ENCODE measurements at places on chromosomes 7 and 10.
A peak's percentile ranks its signal among the peaks of the same experiment; 100 is the strongest.

- peak; percentile 39 for DNase-seq
Observed at GRCh38 chr10:115969591-115969990, 303.4 kb downstream of the GFRA1 start.

- no peak for DNase-seq
Observed at GRCh38 chr7:55075464-55076021, 56.7 kb downstream of the EGFR start.

DNA sequence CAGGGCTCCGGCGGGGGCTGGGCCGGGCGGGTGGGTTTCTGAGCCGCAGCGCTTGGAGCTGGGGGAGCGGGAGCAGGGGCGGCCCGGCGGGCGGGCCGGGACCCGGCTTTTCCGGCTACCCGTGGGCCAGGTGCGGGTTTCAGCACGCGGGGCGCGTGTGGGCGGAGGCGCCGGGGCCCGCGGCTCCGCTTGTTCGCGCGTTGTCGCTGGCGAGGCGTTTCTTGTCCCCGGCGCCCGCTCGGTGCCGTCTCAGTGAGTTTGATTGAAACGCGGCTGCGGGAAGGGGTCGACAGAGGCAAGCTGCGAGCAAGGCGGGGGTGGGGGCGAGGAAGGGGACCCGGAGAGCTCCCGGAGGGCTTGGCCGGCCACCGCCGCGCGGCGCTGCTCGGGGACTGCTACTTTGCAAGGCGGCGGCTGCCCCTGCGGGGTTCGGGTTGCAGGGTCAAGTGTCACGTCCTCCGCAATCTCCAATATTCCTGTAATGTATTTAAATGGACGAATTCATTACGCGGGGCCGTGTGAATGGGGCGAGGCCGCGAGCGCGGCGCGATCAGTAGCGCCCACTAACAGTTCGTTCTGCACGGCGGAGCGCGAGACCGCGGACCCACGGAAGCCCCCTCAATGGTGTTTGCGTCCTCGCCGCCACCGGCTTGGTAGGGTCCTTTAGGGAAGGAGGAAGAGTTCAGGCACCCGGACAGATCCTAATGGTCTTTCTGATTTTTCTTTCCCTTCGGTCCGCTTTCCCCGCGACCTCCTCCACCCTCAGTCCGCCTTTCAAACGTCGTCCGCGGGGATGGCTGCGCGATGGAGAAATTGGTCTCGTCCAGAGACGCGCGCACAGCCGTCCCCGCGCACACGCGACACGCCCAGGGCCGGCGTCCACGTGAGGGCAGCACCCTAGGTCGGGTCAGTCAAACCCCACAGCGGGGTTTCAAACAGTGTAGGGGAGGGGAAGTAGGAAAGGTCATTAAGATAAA is 76.9 kb downstream of the INSIG1 start:
- no peak for DNase-seq

GRCh38 chr10:120458432-120458831 is 1.4 kb downstream of the PLPP4 start:
- DNase-seq, result no peak

- no peak for DNase-seq
Observed at GRCh38 chr10:73937333-73938043, 26.6 kb downstream of the PLAU start.

GRCh38 chr10:75672842-75673241 is 241.4 kb downstream of the LRMDA start:
- no peak for DNase-seq

- peak; percentile 50 for DNase-seq
Observed at GRCh38 chr10:101241840-101242707, 12.8 kb upstream of the LBX1 start.

- no peak for DNase-seq
Observed at GRCh38 chr10:35778306-35778705, 136.2 kb upstream of the FZD8 start.

DNA sequence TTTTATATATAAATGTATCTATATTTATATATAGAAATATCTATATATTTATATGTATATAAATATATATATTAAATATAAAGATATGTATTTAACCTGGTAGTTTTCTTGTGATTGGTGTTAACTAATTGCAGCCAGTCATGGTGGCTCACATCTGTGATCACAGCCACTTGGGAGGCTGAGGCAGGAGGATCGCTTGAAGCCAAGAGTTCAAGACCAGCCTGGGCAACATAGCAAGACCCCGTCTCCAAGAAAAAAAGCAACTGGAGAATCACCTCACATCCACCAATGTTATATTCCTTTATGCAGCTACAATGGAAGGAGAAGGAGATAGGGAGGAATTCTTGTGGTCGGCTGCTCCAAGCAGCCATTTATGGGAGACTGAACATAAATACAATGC is 224.9 kb downstream of the BAMBI start:
- no peak for DNase-seq

DNA sequence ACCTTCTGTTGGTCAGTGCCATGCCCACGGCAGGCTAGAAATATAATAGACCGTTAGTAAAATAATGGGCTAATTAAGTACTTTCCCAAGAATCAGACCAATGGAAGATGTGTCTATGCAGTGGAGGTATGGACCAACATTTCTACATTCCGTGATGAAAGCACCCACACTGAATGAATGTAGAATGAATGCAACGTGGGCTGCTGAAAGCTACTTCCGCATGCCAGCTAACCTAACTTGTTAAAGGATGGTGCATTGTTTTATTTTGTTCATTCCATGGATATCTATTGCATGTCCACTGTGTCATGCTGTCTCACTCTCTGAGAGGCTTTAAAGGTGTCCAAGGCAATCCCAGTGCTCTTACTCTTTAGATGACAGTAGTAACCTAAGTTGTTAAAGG is 112.9 kb upstream of the CAV2 start:
- DNase-seq, result no peak

- DNase-seq, result peak; percentile 80
Observed at GRCh38 chr10:79176052-79176501, 107.3 kb downstream of the ZMIZ1 start.

GRCh38 chr7:47354071-47354470 is 227.8 kb downstream of the TNS3 start:
- no peak for DNase-seq

GRCh38 chr7:40804477-40805215 is 669.8 kb downstream of the SUGCT start:
- peak; percentile 39 for DNase-seq

- DNase-seq, result no peak
Observed at GRCh38 chr7:155998766-155999630, 186.7 kb upstream of the SHH start.

- peak; percentile 94 for DNase-seq
Observed at GRCh38 chr7:133053321-133053891, 28.5 kb downstream of the CHCHD3 start.

- no peak for DNase-seq
Observed at GRCh38 chr7:8338206-8338605, 76.2 kb upstream of the ICA1 start.

GRCh38 chr10:50855015-50855414 is 30.4 kb downstream of the A1CF start:
- no peak for DNase-seq

- peak; percentile 7 for DNase-seq
Observed at GRCh38 chr10:55400075-55400849, 599.2 kb upstream of the PCDH15 start.

- DNase-seq, result no peak
Observed at GRCh38 chr7:69553190-69553589, 45.1 kb upstream of the AUTS2 start.

- no peak for DNase-seq
Observed at GRCh38 chr7:127766831-127767459, 115.0 kb downstream of the SND1 start.

DNA sequence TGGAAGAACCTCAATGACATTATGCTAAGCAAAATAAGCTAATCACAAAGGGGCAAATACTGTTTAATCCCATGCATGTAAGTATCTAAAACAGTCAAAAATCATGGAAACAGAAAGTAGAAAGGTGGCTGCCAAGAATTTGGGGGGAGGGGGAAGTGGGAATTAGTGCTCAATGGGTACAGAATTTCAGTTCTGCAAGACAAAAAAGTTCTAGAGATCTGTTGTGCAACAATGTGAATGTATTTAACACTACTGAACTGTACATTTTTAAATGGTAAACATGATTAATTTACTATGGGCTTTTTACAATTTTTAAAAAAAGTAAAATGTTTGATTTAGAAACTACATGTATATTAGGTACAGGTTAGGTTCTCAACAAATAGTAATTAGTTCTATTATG is 11.9 kb downstream of the EZH2 start:
- no peak for DNase-seq

- no peak for DNase-seq
Observed at GRCh38 chr7:47104206-47104549, 477.7 kb downstream of the TNS3 start.

GRCh38 chr7:65454469-65454868 is 80.8 kb downstream of the ZNF92 start:
- DNase-seq, result no peak

DNA sequence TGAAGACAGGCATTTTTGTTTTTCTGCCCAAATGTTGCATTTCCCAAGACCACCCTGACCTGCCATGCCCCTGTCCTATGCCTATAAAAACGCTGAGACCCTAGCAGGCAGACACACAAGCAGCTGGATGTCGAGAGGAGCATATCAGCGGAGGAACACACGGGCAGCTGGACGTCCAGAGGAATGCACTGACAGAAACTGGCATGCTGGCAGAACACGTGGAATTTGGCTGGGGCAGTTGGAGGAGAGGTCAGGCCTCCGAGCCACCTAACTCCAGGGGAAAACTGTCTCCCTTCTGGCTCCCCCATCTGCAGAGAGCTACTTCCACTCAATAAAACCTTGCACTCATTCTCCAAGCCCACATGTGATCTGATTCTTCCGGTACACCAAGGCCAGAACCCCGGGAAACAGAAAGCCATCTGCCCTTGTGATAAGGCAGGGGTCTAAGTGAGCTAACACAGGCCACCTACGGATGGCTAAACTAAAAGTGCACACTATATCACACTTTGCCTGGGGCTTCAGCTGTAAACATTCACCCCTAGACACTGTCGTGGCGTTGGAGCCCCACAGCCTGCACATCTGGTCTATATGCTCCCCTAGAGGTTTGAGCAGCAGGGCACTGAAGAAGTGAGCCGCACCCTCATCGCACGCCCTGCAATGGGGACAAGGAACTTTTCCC is 10.0 kb upstream of the CDHR3 start:
- DNase-seq, result no peak

- no peak for DNase-seq
Observed at GRCh38 chr7:159231017-159231416, 86.3 kb upstream of the VIPR2 start.

DNA sequence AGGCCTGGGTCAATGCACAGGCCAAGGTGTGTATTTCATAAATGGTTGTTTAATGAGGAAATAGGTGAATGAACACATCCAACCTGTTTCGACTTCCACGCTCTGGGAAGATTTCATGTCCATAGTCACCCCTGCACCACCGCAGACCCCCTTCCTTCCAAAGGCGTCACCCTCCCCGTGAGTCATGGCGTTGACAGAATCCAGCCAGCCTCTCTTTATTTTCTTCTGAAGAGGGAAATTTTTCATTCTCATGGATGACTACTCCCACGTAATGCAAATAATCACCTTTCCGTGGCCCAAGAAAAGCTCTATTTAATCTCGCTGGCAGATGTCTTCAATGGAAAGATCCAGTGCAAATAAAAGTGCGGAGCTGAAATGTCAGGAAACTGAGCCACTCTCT is 75.3 kb upstream of the FOXK1 start:
- no peak for DNase-seq

DNA sequence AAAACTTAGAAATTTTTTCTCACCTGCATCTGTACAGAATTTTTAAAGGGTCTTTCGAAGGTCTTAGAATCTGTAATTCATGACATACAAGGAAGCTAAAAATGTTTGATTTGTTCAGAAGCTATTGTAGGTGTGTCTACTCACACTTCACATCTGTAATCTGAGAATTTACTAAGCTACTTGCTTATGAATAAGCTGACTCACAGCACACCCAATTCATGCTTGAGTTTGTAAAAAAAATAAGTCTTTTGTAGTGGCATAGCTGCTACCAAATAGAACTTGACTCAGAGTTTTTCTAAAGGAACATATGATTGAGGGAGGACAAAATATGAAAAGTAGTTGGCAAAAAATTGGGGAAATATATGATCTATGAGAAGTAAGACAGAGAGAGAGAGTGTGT is 12.7 kb upstream of the AGR2 start:
- peak; percentile 26 for DNase-seq

DNA sequence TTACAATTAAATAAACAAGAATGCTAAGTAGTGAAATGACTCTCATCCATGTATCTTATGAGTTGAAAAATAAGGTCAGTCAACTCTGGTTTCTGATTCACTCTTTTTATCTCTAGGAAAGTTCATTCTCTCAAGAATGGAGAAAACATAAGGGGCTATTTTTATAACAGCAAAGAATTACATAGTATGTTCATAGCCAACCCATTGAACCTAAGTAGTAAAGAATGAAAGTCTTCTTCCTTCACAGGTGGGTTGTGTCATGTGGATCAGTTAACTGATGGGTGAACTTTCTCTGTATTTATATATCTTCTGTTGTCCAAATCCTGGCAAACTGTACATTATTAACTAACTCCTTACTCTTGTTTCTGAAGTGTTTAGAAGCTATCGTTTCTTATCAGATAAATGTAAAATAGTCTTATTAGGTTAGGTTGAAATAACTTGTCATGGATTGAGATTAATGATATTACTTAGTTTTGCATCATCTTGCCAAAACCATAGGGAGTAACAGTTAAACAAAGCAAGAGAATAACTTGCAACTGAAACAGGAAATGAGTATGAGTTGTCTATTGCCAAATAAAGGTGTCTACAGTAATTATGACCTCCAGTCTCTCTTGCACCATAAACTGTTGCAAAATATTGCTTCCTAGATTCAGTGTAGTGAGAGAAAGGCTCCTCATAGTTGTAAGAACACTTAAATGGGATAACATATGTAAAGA is 86.8 kb downstream of the ANKRD7 start:
- no peak for DNase-seq

DNA sequence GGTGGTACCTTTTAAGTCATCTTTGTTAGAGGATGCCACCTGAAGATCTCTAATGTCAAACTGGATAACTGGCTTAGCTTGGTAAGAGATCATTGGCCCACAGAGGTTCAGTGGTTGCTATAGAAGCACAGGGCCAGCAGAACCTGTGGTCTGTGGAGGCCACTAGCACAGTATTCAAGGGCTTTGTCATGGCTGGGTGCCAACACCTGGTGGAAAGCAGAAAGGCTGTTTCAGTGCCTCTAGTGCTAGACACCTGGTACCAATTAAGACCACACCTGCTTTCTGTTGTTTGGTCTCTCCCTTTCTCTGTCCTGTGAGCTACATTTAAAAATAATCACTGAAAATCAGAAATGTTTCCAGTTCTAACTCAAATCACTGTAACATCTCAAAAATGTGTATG is 10.0 kb upstream of the PCGF5 start:
- no peak for DNase-seq

GRCh38 chr7:24764972-24765744 is 7.9 kb upstream of the GSDME start:
- no peak for DNase-seq

DNA sequence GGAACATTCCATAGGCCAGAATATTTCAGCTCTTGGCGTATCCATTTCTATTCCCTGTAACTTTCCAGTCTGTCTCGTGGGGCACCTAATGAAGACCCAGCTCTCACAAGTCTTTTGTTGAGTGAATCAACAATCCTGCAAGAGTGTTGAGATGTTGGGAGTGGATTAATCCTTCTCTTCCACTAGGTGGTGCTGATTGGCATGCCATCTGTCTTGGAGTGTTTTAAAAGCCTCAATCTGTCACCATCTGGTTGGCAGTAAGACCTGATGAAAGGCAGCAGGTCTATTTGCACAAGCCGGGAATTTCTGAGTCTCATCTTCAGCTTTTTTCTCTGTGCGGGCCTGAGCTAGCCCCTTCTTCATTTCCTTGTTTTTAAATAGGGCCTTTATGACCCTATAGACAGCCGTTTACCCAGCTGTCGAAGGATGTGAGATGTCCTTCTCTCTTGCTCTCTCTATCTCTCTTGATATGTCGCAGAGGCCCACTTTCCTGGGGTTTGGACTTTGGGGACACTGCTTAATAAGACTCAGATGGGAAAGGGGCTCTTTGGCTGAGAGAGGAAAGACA is 180.5 kb downstream of the ZNF365 start:
- DNase-seq, result peak; percentile 62

Data from AG08395 (cell line).